CD4-positive, alpha-beta T cell treated with Interleukin-10 for 1 hour (primary cell): ENCODE measurements at places on chromosomes 13 and 19.

- no peak for DNase-seq
Observed at GRCh38 chr13:37816276-37816675, 53.3 kb downstream of the TRPC4 start.

GRCh38 chr13:79932556-79932955, 408.4 kb downstream of the SPRY2 start:
- DNase-seq, result no peak

DNA sequence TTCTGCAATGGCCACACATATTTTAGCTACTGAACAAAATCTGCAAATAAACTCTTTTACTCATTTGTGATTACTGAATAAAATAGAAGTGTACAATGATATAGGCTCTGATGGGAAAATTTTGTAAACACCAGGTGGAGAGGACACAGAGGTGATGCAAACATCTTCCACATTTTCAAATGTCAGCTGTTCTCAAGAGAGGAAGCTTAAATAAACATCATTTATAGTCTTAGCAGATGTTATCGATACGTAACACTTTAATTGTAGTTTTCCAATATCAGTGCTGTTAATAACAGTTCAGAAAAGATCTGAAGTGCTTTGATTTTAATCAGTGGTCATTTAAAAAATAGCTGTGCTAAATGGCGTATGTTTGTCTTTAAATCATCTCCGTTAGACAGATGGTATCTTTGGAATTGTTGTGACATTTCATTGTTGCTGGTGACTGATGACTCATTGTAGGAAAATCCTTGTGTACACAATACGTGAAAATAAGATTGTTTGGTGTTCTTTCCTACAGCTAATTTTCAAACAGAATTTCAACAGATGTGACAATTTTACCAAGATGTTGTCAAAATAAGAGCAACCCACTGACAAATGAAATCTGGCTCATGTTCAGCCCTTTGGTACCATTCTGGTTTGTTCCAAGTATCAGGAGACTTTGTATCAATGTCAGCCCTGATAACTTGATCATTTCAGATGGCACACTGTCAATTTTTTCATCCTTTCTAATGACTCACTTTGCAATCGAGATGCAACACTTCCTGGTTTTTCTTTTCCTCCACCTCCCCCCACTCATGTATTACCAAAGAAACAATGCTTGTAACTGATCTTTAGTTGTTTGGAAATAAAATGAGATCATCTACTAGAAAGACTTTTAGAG, 516.0 kb downstream of the DCT start:
- DNase-seq, result no peak

DNA sequence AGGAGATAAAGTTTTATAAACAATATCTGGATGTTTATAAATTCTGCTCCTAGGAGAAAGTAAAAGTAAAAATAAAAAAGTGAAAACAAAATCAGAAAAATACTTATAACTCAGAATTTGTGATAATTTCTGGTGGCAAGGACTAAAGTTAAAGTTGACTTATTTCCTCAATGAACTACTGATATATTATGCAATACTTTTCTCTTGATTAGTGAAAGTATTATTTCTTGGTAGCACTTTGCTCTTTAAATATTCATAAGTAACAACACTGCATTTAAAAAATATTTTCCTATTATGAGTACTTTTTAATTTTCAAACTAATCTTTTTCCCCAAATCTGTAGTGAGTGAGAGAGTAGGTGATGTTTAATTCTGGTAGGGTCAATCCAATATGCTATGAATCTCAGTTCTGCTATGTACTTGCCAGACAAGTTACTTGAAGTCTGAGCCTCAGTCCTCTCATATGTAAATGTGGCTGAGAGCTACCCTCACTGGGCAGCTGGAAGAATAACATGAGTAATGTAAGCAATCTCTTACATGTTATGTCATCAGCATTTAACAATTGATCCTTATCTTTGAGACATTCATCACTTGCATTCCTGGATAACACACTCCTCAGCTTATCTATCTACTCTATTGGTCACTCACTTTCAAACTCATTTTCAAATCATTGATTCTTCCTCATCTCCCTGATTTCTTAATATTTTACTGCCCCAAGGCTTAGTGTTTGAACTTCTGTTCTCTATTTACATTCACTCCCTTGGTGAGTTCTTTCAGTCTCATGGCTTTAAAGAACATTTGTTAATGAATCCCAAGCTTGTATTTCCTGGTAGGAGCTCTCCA, 239.0 kb downstream of the RGCC start:
- no peak for DNase-seq

DNA sequence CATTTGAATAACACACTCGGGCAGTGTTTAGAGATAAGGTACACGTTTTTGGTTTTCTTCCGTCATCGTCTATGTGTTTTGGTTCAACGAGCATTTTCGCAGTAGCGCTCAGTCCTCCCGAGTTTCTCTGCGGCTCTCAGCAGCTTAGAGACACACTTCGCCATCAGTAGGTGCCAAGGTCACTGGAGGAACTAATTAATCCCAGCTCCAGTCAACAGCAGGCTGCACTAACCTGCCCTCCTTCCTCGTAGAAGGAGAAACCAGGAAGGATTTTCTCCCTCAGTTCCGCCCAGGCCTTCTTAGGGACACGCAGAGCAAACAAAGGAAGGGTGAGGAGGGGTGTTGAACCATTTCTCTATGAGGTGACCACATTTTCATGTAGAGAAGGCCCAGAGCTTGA, 12.6 kb downstream of the MBNL2 start:
- DNase-seq, result no peak

- DNase-seq, result no peak
Observed at GRCh38 chr13:109275852-109276251, 510.5 kb downstream of the IRS2 start.

DNA sequence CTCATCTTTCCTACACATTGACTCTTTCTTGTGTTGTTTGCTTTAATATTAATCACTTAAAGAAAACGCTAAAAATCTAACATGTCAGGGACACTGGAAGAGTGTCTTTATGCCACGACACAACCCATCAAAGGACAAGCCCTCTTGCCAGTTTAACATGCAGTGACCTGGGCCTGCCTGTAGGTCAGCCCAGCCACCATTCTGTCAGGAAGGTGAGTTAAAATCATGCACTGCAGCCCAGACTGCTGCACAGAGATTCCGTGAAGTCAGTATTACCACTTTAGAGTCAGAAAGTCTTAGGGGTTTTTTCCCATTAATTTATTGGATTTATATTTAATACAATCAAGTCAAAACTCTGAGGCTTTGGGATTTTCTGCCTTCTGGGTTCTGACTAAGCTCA, 58.0 kb downstream of the TNFRSF19 start:
- DNase-seq, result no peak

DNA sequence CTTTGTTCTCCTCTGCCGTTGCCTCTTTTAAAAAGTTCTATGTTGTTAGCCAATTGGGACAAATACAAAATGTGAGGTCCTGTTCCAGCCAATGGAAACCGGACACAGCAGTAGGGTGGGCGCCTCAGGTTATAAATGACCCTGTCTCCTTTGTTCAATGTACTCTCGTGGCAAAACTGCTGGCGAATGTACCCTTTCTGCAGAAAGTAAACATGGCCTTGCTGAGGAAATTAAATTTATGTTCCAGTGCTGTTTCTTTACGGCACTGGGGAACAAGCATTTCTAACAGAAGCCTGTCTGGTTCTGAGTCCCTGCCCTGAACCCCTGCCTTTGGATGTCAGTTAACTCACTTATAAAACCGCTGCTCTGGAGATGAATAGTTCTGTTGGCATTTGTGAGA, 140.7 kb downstream of the PCCA start:
- DNase-seq, result no peak

GRCh38 chr13:71214821-71215220, 652.2 kb downstream of the DACH1 start:
- no peak for DNase-seq

DNA sequence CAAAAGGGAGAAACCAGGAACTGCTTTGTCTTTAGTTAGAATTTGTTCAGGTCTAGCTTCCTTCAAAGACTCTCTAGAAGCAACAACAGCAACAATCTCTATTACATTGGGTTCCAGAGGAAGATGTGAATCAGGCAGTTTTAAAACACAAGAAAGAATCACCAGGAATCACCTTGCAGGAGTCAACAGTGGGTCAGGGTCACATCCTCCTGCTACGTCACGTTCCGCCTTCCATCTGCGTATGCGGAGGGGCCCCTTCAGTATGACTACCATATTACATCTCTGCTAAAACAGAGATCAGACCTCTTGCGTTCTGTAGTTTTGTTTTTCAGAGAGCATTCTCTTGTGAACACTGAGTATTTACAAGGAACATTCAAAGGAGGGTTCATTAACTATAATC, 147.8 kb upstream of the STARD13 start:
- no peak for DNase-seq
